Stimulated activated CD8-positive, alpha-beta memory T cell treated with anti-CD3 and anti-CD28 coated beads, Interleukin-4, amount 100 ng/mL, for 1 hour (primary cell): ENCODE measurements at places on chromosomes 4 and X.

- DNase-seq, result no peak
Measured at GRCh38 chr4:25157081-25157480, 3.2 kb downstream of the SEPSECS start.

- DNase-seq, result no peak
Measured at GRCh38 chrX:51860679-51861078, 32.7 kb upstream of the MAGED1 start.

DNA sequence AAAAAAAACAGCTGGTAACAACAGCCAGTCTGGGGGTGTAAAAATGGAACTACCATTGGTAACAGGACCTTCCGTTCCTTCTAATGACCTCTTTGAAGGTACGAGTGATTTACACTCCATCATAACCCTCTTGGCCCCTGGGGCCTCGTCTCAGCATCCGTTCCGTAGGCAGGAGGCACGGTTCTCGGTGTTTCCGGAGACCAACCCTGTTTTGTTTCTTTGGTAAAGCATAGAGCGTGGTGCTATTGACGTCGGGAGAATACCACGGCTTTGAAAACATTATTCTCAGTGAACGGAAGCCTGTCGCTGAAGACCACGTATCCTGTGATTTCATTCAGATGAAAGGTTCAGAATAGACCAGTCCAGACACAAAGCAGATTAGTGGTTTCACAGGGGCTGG is 198.9 kb downstream of the ASMT start:
- DNase-seq, result no peak

DNA sequence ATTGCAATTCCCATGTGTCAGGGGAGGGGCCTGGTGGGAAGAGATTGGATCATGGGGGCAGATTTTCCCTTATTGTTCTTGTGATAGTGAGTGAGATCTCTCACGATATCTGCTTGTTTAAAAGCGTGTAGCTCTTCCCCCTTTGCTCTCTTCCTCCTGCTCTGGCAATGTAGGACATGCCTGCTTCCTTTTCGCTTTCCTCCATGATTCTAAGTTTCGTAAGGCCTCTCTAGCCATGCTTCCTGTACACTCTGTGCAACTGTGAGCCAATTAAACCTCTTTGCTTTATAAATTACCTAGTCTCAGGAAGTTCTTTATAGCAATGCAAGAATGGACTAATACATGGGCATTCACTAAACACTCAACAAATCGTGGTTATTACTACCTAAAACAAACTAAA is 37.2 kb upstream of the PAPSS1 start:
- DNase-seq, result no peak

- no peak for DNase-seq
Measured at GRCh38 chrX:23907111-23907497, 634 bp downstream of the APOO start.

- DNase-seq, result no peak
Measured at GRCh38 chr4:56905796-56906195, 1.9 kb upstream of the REST start.

DNA sequence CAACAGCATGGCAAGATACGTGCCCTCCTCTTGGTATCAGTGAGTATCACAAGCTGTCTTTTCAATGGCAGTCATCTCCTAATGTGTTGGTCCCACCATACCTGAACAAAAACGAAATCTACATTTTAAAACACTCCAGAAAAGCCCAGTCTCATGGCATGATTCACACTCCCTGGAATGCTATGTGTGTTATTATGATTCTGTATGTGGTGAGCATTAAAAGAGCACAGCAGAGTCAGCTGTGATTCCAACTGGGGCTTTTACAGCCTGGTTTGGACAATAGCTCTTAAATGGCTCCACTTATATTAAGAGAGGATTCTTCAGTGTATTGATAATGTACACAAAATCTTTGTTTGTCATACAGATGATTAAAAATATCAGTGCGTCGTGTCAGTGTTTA is 274.1 kb upstream of the GK2 start:
- no peak for DNase-seq

- DNase-seq, result no peak
Measured at GRCh38 chr4:26887143-26887542, 26.5 kb downstream of the STIM2 start.

DNA sequence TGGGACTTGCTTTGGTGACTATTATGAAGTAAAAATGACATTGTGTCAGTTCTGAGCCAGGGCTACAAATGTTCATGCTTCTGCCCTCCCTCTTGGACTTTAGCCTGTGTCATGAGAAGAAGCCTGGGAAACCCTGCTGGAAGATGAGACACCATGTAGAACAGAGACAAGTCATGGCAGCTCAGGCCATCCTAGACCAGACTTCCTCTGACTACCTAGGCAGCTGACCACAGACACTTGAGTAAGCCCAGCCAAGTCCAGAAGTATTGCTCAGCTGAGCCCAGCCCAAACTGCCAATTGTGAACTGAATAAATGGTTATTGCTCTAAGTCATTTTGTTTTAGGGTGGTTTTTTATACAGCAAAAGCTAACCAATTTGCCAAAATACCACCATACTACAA is 467.6 kb upstream of the CNKSR2 start:
- DNase-seq, result no peak

DNA sequence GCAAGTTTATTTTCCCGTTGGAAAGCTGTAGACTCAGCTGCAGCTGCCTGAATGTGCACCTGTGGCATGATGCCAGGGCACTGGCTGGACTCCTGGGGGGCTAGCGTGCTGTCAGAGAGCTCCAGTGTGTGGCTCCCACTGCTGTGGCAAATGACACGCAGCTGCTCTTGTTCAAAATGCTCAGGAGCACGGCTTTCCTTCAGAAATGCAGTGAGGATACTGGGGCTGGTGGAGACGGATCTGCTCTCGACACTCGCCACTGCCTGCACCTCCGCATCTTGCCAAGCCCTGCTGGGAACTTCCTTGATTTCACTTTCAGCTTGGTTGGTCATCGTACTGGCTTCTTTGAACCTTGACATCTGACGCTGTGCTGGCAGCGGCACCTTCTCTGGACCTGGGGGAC is 58.7 kb downstream of the GPRIN3 start:
- DNase-seq, result no peak

GRCh38 chr4:42280327-42281095 is 116.8 kb upstream of the SHISA3 start:
- DNase-seq, result no peak

GRCh38 chr4:122742933-122743829 is 10.7 kb downstream of the BBS12 start:
- no peak for DNase-seq

- DNase-seq, result no peak
Measured at GRCh38 chr4:4425696-4426095, 38.8 kb downstream of the NSG1 start.

- no peak for DNase-seq
Measured at GRCh38 chr4:156581282-156582063, 390.1 kb downstream of the PDGFC start.

DNA sequence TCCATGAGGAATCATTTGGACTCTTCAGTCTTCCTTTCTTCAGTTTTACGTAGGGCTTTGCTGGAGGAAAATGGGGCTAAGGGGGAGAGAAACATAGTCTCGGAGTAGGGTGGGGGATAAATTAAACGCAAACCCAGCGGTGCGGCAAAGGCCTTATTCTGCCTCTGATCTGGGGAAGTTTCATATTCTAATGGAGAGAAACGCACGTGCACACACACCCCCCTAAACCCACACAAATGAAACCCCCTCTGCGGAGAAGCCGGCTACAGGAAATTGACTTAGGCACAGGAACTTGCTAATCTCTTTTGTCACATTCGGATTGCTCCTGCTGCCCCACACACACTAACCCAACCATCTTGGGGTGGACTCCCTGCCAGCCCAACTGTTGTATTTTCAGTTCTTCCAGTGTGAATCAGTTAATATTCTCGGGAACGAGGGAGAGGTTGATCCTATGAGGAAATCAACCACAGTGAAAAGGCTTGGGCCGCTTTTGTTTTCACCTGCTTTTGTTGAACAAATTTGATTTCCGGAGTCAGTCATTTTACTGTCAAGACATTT is at the start of gene RHOH:
Gene RHOH, plus strand, starts transcription at position 308 of the 558 bp plus-strand sequence. CDS start 46,356 bp downstream, outside the sequence.
- peak; percentile 56 for DNase-seq

DNA sequence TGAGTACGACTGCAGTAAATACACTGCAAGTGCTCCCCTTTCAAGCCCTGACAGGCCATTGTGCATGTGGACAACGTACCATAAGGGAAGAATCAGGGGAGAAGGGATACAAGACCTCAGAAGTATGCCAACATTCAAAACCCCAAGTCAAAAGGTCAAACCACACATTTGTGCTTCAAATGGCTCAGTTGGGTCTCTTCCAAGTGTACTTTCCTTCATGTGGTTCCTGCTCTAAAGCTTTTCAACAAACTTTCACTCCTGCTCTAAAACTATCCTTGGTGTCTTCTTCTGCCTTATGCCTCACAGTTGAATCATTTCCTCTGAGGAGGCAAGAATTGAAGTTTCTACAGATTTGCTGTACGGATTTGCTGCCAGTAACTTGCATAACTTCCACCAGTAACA is 305.7 kb upstream of the SLIT2 start:
- no peak for DNase-seq

DNA sequence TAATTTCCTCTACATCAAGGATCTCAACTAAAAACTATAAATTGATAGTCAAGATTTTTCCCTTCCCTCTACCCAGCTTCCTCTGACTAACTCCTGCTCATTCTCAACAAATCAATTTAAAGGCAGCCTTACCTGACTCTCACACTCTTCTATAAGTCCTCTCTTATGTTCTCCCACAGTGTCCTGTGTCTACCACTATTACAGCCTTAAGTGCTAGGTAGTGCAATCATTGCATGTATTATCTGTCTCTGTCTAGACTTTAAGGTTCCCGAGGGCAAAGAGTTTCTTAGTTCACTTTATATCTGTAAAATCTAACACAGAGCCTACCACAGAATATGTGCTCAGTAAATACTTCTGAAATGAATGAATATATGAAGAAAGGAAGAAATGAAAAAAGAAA is 123.7 kb downstream of the BTC start:
- DNase-seq, result no peak

- no peak for DNase-seq
Measured at GRCh38 chr4:2182994-2183393, 58.9 kb downstream of the HAUS3 start.

DNA sequence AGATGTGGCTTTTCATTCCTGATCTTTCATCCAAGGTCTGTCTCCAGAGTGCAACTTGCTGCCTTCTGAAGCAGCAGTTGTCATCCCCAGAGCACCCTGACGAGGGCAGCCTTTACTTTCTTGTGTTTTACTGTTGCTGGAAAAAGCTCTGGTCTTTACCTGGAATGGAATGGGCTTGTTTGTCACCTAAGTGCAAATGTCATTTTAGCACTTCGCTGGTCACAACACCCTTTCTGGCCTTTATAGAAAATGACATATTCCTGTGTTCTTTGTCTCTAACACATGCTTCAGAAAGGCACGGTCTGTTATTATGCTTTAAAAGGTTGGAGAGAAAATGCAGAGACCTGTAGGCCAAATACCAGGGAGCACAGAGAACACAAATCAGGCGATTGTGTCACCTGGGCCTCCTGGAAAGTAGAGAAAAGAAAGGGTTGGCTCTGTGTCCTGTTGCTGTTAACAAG is 332.7 kb upstream of the IGFBP7 start:
- no peak for DNase-seq

DNA sequence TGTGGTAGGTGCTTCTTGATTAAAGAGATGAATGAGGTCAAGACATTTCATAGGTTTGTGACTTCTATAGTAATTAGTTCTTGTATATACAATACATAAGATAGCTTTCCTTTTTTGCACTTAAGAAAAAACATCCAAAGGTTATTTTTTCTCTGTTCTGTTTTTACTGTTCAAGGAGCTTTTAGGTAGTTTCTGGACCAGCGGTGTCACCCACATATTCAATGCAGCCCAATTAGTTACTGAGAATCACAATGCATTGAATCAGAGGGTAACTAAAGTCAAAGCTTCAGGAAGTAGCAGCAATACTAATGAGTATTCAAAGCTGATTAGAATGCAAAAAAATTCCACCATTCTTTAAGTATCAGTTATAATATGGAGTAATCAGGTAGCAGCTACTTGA is 211.6 kb downstream of the SH2D1A start:
- no peak for DNase-seq

DNA sequence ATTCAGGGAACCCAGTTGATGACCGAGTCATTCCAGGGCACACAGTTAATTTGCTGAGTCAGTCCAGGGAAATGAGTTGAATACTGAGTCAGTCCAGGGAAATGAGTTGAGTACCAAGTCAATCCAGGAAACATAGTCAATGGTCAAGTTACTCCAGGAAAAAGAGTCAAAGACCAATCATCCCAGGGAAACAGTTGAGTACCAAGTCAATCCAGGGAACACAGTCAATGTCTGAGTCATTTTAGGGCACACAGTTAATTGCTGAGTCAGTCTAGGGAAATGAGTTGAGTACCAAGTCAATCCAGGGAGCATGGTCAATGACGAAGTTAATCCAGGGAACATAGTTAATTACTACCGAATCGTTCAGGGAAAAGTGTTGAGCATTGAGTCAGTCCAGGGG is 754.4 kb downstream of the NLGN4X start:
- DNase-seq, result no peak
